ENCODE measurements at places on chromosomes 16 and 17. TPM values are rescaled to one million over a fixed set of nuclear protein-coding genes. Genes with fewer than 3 reads are reported as not detected.

The MAPT gene
- 6.1 TPM for total RNA-seq

GRCh38 chr16:71557299-71557698, 19.6 kb downstream of the TAT start:
- no peak for DNase-seq

- DNase-seq = no peak
Observed at GRCh38 chr16:64450177-64450576, 671.7 kb downstream of the CDH11 start.

The ABCC11 gene
- total RNA-seq = 1.7 TPM

- DNase-seq = no peak
Observed at GRCh38 chr17:64964796-64965195, 45.5 kb upstream of the LRRC37A3 start.

GRCh38 chr16:15613676-15614075, 29.3 kb downstream of the MARF1 start:
- DNase-seq = no peak

GRCh38 chr16:3141781-3142311, 7.0 kb downstream of the ZNF213 start:
- no peak for DNase-seq

DNA sequence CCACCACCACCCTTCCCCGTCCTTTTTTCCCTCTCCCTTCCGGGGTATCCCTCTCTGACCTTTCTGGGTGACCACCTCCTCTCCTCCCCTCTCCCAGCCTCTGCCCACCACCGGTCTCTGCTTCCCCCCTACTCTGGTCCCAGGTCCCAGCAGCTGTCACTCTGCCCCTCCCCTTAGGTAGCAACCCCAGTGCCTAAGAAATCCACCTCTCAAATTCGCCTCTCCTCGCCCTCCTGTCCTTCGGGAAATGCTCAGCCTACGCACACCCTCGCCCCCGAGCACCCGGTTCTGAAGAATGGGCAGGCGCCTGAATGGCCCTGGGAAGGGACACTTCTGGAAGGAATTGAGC, 775 bp upstream of the SP6 start:
- no peak for DNase-seq

- DNase-seq = no peak
Observed at GRCh38 chr17:33085256-33085655, 93.6 kb downstream of the SPACA3 start.

The MAF gene
- total RNA-seq = 26.1 TPM

The PRR29 gene
- total RNA-seq = 3.5 TPM

The CARHSP1 gene
- 43.6 TPM for total RNA-seq

GRCh38 chr17:7236808-7237207, 2.4 kb downstream of the PHF23 start:
- no peak for DNase-seq

DNA sequence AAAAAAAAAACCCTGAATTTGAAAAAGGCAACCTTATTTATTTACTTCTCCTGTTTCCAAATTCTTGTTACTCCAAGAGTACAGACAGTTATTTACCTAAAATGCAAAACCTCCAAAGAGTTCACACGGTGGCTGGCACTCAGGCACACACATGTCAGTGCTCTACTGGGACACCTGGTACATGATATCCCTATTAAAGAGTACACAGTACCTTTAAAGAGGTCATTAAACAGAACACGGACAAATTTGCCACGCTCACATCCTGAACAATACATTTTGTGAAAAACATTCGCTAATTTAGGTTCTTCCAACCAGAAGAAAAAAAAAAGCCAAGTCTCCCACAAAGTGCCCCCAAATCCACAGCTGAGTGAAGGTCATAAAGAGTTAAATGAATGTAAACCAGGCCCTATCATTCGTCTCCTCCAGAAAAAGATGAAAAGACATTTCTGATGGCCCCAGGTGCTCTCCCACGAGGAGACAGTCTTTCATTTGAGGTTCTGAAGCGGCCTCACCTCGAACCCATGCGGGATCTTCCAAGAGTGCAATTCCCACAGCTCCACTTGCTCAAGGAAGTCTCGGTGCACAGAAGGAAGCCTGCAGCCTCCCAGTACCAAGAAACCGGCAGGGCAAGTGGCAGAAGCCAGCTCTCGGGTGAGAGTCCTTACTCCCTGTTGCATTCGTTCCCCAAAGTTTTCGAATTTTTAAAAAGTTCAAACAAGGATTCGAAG, 993 bp downstream of the ERN1 start:
- no peak for DNase-seq

- no peak for DNase-seq
Observed at GRCh38 chr17:72575542-72576233, 454.9 kb downstream of the SOX9 start.

GRCh38 chr16:82580298-82580890, 46.4 kb upstream of the CDH13 start:
- DNase-seq = no peak

- peak; percentile 73 for DNase-seq
Observed at GRCh38 chr16:10979717-10980601, 35.6 kb downstream of the CLEC16A start.

- DNase-seq = no peak
Observed at GRCh38 chr16:80028581-80029380, 428.2 kb upstream of the MAF start.

Measured in ureter (tissue), 1 donor.